Kidney epithelial cell (primary cell): ENCODE measurements at places on chromosomes 12 and 14. TPM values are rescaled to one million over a fixed set of nuclear protein-coding genes. Genes with fewer than 3 reads are reported as not detected.

PTHLH gene
- total RNA-seq = 2.1 and 2.7 TPM in 2 replicates

PLA2G1B gene
- total RNA-seq = not detected in 2 replicates

SOX5 gene
- total RNA-seq = 1.0 and 1.9 TPM in 2 replicates

KLRC1 gene
- not detected in 2 replicates for total RNA-seq

GLIPR1L1 gene
- not detected in 2 replicates for total RNA-seq

RTL1 gene
- total RNA-seq = 1.1 and 1.2 TPM in 2 replicates

NAV3 gene
- total RNA-seq = 17.0 and 30.9 TPM in 2 replicates

SLC2A13 gene
- 5.0 and 6.8 TPM in 2 replicates for total RNA-seq

CSRP2 gene
- total RNA-seq = 37.6 and 52.9 TPM in 2 replicates

NINJ2 gene
- total RNA-seq = not detected in 2 replicates

PRB2 gene
- total RNA-seq = not detected in 2 replicates

CACNA2D4 gene
- total RNA-seq = 0.58 and 3.2 TPM in 2 replicates

MAX gene
- total RNA-seq = 59.5 and 60.0 TPM in 2 replicates

HOXC12 gene
- total RNA-seq = not detected in 2 replicates

KCNH5 gene
- total RNA-seq = not detected in 2 replicates

AICDA gene
- total RNA-seq = 1.3 TPM in 2 replicates

B4GALNT1 gene
- total RNA-seq = 0.48 and 2.2 TPM in 2 replicates

AQP6 gene
- not detected in 2 replicates for total RNA-seq

TRIM9 gene
- total RNA-seq = 0.92 and 1.2 TPM in 2 replicates

FAM181A gene
- not detected in 2 replicates for total RNA-seq

MIPOL1 gene
- 7.1 and 11.2 TPM in 2 replicates for total RNA-seq

SETD3 gene
- 47.2 and 54.7 TPM in 2 replicates for total RNA-seq

NFATC4 gene
- 8.0 and 14.0 TPM in 2 replicates for total RNA-seq

SLC6A13 gene
- not detected in 2 replicates for total RNA-seq

KERA gene
- not detected in 2 replicates for total RNA-seq
